Metanephros (tissue), 2 donors: ENCODE measurements at places on chromosomes 4 and X. TPM values are rescaled to one million over a fixed set of nuclear protein-coding genes. Genes with fewer than 3 reads are reported as not detected.

SH2D1A gene
- total RNA-seq = 0.47 TPM

MAGEB16 gene
- not detected for total RNA-seq

PDE5A gene
- 70.8 TPM for total RNA-seq

HNRNPH2 gene
- 60.8 TPM for total RNA-seq

HPGD gene
- 39.8 TPM for total RNA-seq

AWAT1 gene
- total RNA-seq = not detected

SUPT20HL1 gene
- not detected for total RNA-seq

CD38 gene
- total RNA-seq = 1.9 TPM

MAOB gene
- 12.9 TPM for total RNA-seq

HSFX3 gene
- not detected for total RNA-seq

PPP2R2C gene
- total RNA-seq = 1.1 TPM
